ENCODE measurements at places on chromosomes 12 and 14. TPM values are rescaled to one million over a fixed set of nuclear protein-coding genes. Genes with fewer than 3 reads are reported as not detected.

Gene CGRRF1
- total RNA-seq, result 20.0 TPM

Gene TMPO
- total RNA-seq, result 9.9 TPM

Gene CEBPE
- total RNA-seq, result not detected

- peaks cover 27% of the 10 kb centered on the region for H3K4me1 ChIP-seq
- peaks cover 64% of the 10 kb centered on the region for H3K36me3 ChIP-seq
- H3K27ac ChIP-seq, result peak overlapping the region; percentile 50
- no peaks in the 10 kb centered on the region for H3K27me3 ChIP-seq
- no peak overlapping the region for H3K4me3 ChIP-seq
- no peak for DNase-seq
Measured at GRCh38 chr12:109523504-109523903, 46.1 kb downstream of the UBE3B start.

DNA sequence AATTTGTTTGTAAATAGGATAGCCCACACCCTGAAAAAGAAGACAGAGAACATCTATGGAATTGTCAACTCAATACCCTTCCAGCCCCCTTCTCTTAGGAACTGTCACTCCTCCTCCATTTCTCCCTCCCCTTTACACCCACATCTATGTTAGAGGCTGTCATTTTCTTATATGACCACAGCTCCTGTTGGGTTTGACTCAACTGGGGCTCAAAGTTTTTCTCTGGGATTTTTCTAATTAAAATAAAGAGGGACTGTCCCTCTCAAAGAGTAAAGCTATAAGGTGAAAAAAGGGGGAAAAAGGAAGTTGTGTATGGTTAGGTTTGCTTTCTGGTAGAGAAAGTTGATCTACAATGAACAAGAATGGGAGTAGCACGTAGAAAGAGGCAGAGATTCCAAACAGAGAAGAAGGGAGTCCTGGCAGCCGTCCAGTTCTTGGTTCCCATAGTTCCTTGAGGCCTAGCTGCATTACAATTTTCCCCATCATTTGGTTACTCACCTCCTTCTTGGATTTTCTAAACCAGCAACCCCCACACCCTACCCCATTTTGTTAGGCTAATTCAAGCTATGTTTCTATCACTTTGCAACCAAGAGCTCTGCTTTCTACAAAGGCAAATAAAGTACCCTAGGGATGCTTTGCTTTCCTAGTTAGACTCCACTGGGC lies 44.3 kb upstream of the STK38L start:
- peaks cover 30% of the 10 kb centered on the region for H3K4me1 ChIP-seq
- H3K36me3 ChIP-seq, result no peaks in the 10 kb centered on the region
- H3K27me3 ChIP-seq, result no peaks in the 10 kb centered on the region
- no peak overlapping the region for H3K27ac ChIP-seq

DNA sequence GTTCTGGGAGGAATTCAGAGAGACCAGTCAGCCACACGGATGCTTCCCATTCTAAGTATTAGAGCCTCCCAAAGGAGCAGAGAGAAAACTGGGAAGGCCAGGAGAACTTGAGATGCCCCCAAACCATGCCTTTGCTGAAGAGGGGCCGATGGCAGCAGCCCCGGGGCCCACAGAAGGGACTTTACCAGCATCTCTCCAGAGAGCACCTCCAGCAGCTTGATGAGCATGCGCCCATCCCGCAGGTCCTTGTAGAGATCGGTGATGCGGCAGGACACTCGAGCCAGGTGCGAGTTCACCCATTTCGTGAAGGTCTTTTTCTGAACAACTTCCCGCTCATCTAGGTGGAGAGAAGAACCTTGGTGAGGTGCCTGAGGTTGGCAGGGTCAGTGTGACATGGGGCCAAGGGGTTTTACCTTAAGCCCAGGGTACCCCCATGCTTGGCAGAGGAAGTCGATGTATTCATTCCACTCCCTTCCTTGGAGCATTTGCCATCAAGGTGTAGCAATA lies 74.9 kb downstream of the SPTB start:
- no peak for DNase-seq
- H3K4me3 ChIP-seq, result no peak overlapping the region
- H3K27me3 ChIP-seq, result no peaks in the 10 kb centered on the region

Gene SIRT4
- total RNA-seq, result 9.0 TPM

- peaks cover 53% of the 10 kb centered on the region for H3K4me1 ChIP-seq
- DNase-seq, result no peak
- H3K4me3 ChIP-seq, result no peak overlapping the region
- no peaks in the 10 kb centered on the region for H3K27me3 ChIP-seq
- H3K36me3 ChIP-seq, result no peaks in the 10 kb centered on the region
- peak overlapping the region; percentile 58 for H3K27ac ChIP-seq
Measured at GRCh38 chr12:19227190-19227879, 97.8 kb downstream of the PLEKHA5 start.

GRCh38 chr12:92747151-92747550 lies 44.4 kb downstream of the PLEKHG7 start:
- no peak overlapping the region for H3K27ac ChIP-seq
- H3K4me3 ChIP-seq, result no peak overlapping the region
- no peak for DNase-seq
- no peaks in the 10 kb centered on the region for H3K36me3 ChIP-seq
- H3K4me1 ChIP-seq, result no peaks in the 10 kb centered on the region

Gene CDCA4
- total RNA-seq, result 2.3 TPM

GRCh38 chr14:30271811-30272323 lies 287.1 kb upstream of the G2E3 start:
- no peak overlapping the region for H3K4me3 ChIP-seq
- no peak for DNase-seq
- H3K27me3 ChIP-seq, result no peaks in the 10 kb centered on the region
- no peak overlapping the region for H3K27ac ChIP-seq
- peaks cover 7% of the 10 kb centered on the region for H3K4me1 ChIP-seq
- no peaks in the 10 kb centered on the region for H3K36me3 ChIP-seq

Gene GRIP1
- total RNA-seq, result 2.5 TPM

- H3K27ac ChIP-seq, result no peak overlapping the region
- H3K36me3 ChIP-seq, result no peaks in the 10 kb centered on the region
- H3K27me3 ChIP-seq, result no peaks in the 10 kb centered on the region
- no peak for DNase-seq
- H3K4me1 ChIP-seq, result peaks cover 45% of the 10 kb centered on the region
Measured at GRCh38 chr12:29709054-29709453, 74.7 kb downstream of the TMTC1 start.

Gene BCL11B
- 0.09 TPM for total RNA-seq

Gene MIP
- total RNA-seq, result not detected

DNA sequence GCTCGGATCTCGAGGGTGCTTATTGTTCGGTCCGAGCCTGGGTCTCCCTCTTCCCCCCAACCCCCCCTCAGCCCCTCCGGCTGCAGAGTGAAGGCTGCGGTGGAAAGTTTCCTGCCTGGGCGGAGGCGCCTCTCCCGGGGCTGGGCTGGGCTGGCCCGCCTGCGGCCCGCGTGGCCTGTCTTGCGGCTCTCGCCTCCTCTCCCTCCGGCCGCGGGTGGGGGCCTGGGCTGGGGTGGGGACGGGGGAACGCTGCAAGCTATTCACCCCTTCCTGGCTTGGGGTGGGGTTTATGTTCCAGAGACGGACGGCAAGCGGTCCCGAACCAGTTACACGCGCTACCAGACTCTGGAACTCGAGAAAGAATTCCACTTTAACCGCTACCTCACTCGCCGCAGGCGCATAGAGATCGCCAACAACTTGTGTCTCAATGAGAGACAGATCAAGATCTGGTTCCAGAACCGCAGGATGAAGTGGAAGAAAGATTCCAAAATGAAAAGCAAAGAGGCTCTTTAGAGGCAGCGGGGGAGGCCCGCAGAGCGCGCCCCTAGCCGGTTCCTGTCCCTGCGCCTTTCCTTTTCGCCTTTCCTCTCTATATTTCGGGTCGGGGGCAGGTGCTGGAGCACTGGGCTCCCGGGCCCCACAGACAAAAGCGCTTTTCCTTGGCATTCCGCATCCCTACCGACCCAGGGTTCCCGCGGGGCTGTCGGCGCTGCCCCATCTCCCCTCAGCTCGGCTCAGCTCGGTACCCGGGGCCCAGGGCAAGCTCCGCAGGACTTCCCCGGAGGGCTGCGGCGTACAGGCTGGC lies 1.3 kb downstream of the HOXC5 start:
- H3K27me3 ChIP-seq, result peaks cover 100% of the 10 kb centered on the region
- no peaks in the 10 kb centered on the region for H3K36me3 ChIP-seq
- H3K27ac ChIP-seq, result no peak overlapping the region
- DNase-seq, result no peak

Gene ADGRD1
- 29.7 TPM for total RNA-seq

Gene VTI1B
- 131 TPM for total RNA-seq

Gene SLC38A4
- not detected for total RNA-seq

Gene INSM2
- total RNA-seq, result not detected

DNA sequence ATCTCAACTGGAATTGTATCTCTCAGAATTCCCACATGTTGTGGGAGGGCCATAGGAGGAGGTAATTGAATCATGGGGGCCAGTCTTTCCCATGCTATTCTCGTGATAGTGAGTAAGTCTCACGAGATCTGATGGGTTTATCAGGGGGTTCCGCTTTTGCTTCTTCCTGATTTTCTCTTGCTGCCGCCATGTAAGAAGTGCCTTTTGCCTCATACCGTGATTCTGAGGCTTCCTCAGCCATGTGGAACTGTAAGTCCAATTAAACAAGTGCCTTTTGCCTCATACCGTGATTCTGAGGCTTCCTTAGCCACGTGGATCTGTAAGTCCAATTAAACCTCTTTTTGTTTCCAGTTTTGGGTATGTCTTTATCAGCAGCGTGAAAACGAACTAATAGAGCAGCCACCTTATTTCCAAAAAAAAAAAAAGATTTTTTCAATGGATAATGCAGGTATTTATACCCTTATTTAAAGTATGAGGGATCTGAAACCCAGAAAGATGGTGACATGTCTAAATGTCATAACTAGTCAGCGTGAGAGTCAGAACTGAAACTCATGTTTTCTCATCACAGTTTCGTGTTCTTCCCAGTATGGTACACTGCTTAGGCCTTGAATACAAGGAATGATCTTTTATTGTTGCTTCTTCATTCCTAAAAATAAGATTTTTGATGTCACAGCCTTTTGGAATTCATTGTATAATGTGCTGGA lies 89.6 kb downstream of the ERC1 start:
- H3K27ac ChIP-seq, result no peak overlapping the region
- peaks cover 8% of the 10 kb centered on the region for H3K4me1 ChIP-seq
- DNase-seq, result no peak
- H3K27me3 ChIP-seq, result no peaks in the 10 kb centered on the region
- no peaks in the 10 kb centered on the region for H3K36me3 ChIP-seq

Gene LIN7A
- total RNA-seq, result 15.3 TPM

Gene ZC2HC1C
- total RNA-seq, result 11.5 TPM

GRCh38 chr14:75200451-75200850 lies 24.0 kb upstream of the TMED10 start:
- no peak overlapping the region for H3K27ac ChIP-seq
- no peaks in the 10 kb centered on the region for H3K27me3 ChIP-seq

DNA sequence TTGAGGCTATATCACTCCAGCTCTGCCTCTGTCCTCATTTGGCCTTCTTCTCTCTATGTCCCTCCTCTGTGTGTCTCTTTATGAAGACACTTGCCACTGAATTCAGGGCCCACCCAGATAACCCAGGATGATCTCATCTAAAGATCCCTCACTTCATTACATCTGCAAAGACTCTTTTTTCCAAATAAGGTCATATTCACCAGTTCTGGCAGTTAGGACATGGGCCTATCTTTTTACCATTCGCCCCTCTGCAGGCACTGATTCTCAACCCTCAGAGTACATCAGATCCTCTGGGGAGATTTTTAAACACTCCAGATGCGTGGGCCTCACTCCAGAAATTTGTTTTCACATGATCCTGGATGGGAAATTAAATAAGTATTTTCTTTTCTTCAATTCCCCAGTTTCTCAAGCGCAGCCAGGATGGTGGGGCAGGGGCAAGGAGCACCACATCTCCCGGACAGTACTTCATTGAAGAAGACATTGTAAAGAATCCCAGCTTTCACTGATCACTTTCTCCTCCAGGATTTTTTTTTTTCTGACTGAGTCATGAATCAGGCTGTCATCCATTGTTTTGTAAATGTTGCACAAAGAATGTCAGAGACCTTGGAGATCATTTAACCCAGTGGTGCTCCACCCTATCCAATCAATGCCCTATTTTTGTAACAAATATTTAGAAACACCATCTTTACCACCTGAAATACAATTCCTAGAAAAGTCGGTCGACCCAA lies 27.4 kb downstream of the CRACR2A start:
- H3K27me3 ChIP-seq, result no peaks in the 10 kb centered on the region
- no peak for DNase-seq
- H3K36me3 ChIP-seq, result no peaks in the 10 kb centered on the region
- H3K4me3 ChIP-seq, result no peak overlapping the region

- H3K4me1 ChIP-seq, result no peaks in the 10 kb centered on the region
- no peak overlapping the region for H3K27ac ChIP-seq
- no peak for DNase-seq
- H3K36me3 ChIP-seq, result peaks cover 18% of the 10 kb centered on the region
- no peaks in the 10 kb centered on the region for H3K27me3 ChIP-seq
Measured at GRCh38 chr14:76201162-76201561, 49.4 kb downstream of the GPATCH2L start.
